ENCODE measurements at places on chromosomes 12 and 14.

DNA sequence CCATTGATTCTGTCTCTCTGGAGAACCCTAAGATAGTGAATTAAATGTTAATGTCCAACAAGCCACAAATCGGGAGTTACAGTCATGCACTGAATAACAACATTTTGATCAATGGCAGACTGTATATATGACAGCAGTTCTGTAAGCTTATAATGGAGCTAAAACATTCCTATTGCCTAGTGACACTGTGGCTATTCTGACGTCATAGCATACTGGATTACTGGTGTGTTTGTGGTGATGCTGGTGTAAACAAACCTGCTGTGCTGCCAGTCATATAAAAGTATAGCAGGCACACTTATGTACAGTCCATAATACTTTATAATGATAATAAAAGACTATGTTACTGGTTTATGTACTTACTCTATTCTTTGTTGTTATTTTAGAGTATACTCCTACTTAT lies 56.7 kb upstream of the BICD1 start:
- DNase-seq = no peak

- DNase-seq = no peak
These were observed 272.4 kb downstream of the NELL2 start for GRCh38 chr12:44603701-44604100.

DNA sequence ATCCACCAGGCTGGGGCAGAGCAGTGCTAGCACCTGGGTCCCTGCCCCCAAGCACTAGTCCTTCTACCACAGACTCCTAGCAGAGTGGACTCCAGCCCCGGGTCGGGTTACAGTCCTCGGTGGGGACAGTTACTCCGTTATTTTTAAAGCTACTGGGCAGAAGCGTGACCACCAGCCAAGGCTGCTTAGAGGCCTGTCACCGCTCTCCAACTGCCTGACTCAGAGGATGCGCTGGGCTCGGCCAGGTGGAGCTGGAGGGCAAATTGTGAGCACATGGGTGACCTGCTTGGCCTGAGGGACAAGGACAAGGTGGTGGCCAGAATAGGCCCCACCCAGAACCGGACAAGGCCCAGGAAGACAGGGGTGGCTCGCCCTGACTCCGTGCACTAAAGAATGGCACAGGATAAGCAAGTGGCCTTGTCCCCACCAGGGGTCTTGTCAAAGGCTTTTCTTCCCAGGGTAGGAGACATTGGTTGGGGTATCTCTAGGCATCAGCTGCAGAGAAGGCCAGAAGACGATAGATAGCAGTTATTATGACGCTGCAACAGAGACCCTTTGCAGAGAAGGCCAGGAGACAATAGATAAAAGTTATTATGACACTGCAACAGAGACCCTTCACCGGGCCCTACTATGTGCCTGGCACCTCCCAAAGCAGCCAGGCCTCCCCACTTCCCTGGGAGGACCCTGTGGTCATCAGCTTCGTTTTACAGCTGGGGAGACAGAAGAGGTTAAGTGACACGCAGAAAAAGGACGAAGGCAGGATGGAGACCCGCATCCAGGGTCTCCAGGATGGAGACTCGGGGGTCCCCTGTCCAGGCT lies 1.6 kb downstream of the ABCB9 start:
- no peak for DNase-seq

GRCh38 chr14:91886961-91887360 lies 19.6 kb upstream of the TC2N start:
- no peak for DNase-seq

- no peak for DNase-seq
These were observed 95.1 kb upstream of the RFX4 start for GRCh38 chr12:106487664-106488063.

DNA sequence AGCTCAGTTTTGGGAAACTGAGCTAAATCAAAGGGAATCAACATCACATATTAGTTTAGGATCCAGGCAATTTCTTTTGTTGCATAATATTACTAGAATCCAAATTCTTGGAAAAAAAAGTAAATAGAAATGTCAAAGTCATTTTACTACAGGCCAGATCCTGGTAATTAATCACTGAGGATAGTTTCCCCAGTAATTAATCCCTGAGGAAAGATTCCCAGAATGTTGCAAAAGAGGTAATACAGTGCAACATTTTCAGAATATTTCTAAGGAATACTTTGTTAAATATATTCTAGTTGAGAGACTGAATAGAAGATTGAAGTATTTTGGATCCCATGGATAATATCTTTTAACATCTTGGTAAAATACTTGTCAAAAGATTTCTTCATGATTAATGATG lies 207.0 kb upstream of the GARIN2 start:
- DNase-seq = no peak

DNA sequence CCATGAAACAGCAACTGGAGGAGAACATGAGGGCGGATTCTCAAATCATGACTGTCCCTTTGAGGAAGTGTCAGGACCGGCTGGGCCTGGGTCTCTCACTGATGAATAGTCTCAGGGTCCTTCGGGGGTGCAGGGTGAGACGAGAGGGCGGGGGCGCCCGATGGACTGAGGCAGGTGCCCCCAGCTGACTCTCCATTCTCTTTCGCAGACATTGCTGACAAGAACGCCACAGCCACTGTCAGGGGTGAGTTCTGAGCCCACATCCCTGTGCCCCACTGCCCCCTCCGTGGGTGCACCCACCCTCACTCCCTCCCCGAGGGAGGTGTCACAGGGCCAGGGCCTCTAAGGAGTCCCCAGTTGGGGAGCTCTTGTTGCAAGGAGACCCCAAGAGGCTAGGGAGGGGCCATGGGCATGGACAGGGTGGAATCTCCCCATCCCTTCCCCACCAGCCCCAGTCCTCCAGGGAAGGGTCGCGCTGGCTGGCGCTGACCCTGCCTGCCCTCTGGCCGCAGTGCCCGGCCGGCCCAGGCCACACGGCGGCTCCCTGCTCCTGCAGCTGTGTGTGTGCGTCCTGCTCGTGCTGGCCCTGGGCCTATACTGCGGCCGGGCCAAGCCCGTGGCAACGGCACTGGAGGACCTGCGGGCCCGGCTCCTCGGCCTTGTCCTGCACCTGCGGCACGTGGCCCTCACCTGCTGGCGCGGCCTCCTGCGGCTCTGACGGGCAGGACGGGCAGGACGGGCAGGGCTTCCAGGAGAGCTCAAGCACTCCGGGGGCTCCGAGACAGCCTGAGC lies 8.7 kb downstream of the C14orf180 start:
- no peak for DNase-seq

GRCh38 chr14:90870950-90871604 lies 54.8 kb upstream of the TTC7B start:
- no peak for DNase-seq

GRCh38 chr14:63992858-63993257 lies 140.1 kb downstream of the SYNE2 start:
- DNase-seq = no peak

GRCh38 chr12:91057368-91058165 lies at the start of gene KERA:
Gene KERA, minus strand, starts transcription at chr12:91058024. Its CDS starts 1,743 bp downstream, at chr12:91056281.
- no peak for DNase-seq

- no peak for DNase-seq
These were observed 12.4 kb downstream of the MGST1 start for GRCh38 chr12:16359512-16360491.

DNA sequence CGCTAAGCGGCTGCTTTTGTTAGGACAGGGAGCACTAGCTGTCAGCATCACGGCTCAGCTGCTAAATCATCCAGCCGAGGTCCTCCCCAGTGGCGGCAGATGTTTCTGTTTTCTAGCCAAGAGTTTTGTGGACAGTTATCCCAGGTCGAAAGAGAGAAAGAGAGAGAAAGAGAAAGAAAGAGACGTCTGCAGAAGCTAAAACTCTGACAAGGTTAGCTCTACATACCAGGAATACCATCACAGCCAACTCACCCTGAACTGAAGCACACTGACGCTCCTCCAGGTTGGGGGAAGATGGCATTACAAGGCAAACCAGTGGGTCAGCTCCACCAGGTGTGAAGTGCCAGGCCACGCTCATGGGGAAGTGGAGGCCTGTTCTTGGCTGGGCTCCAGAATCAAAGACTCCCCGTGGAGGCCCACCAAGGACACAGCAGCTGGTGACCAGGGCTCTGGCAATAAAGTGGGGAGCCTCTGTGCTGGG lies 64.9 kb upstream of the DICER1 start:
- DNase-seq = no peak

DNA sequence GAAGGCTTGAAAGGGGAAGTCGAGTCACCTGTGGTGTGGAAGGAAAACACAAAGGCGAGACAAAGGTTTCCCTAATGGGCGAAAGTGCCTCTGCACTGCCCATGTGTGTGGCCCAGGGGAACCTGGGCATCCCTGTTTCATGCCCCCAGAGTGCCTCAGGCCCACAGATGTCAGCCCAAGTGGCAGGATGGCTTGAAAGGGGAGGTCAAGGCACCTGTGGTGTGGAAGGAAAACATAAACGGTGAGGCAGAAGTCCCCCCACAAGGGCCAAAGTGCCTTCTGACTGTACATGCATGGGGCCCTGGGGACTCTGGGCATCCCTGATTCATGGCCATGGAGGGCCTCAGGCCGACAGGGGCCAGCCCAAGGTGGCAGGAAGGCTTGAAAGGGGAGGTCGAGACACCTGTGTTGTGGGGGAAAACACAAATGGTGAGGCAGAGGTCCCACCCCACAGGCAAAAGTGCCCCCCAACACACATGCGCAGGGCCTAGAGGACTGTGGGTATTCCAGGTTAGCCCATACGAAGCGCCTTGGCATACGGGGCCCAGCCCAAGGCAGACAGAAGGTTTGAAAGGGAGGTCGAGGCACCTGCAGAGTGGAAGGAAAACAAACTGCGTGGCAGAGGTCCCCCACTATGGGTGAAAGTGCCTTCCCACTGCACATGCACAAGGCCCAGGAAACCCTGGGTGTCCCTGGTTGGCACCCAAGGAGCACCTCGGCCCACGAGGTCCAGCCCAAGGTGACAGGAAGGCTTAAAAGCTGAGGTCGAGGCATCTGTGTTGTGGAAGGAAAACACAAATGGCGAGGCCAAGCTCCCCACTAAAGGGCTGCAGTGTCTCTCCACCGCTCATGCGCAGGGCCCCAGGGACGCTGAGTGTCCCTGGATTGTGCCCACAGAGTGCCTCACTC lies 382.3 kb downstream of the ALG10 start:
- no peak for DNase-seq

Measured in CMK (cell line).